ENCODE measurements at places on chromosomes 7 and 10.

GRCh38 chr7:129222064-129222463 is 2.8 kb upstream of the AHCYL2 start:
- peak; percentile 44 for DNase-seq

GRCh38 chr7:2510909-2511768 is 8.4 kb upstream of the LFNG start:
- DNase-seq, result no peak

GRCh38 chr7:143285806-143286521 is 1.2 kb downstream of the TMEM139 start:
- DNase-seq, result no peak

- DNase-seq, result no peak
These were observed 58.2 kb upstream of the PTPRN2 start for GRCh38 chr7:158645842-158646241.

DNA sequence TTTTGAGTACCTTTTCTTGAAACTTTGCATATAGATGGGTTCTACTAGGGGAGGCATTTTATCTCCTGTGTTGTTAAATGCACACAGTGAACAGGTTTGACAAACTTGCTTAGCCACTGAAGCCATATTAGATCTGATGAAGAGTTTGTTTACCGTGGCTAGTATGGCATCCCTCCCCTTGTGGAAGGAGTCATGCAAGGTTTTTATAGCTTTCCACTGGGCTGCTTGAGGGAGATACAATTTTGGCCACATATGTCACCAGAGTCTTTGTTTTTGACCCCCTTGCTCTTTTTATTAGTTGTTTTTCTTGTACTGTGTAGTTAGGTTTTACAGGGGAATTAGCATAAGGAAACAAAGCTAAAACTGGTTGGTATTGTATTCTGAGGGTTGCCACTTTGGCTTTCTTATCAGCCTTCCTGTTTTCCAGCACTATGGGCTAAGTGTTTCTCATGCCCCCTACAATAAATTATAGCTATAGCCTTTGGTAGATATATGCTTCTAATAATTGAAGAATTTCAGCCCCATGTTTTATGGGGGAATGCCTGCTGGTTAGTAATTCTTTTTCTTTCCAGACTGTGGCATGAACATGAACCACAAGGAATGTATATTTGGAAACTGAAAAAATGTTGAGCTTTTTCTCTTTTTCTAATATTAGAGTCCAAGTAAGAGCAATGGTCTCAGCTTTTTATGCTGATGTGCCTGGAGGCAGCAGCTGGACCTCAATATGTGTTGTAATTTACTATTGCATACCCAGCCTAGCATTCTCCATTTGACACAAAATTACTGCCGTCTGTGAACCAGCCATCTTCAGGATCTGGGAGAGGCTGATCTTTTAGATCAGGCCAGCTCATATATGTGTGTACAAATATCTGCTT is 18.4 kb upstream of the STEAP2 start:
- no peak for DNase-seq

DNA sequence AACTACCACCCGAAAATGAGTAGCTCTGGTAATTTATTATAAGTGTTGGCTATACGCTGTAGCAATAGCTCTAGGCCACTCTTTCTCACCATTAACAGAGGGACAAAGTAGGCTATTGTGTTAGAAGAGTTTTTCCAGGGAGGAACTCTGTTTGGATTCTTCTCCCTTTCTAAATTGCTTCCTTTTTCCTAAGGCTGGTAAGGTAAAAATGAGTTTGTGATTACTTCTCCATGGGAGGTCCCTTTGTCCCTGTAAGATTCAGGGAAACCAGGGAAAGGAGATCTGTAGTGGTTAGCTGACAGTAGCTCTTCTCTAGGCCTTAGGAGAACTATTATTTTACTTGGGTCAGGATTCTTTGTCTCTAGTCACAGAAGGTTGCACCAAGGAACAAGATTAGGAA is 23.2 kb upstream of the SEMA3E start:
- DNase-seq, result no peak

- DNase-seq, result peak; percentile 8
These were observed at the start of gene TAC1 for GRCh38 chr7:97731736-97732564. Gene TAC1, plus strand, starts transcription at chr7:97732086. Its CDS starts 527 bp downstream, at chr7:97732613.

DNA sequence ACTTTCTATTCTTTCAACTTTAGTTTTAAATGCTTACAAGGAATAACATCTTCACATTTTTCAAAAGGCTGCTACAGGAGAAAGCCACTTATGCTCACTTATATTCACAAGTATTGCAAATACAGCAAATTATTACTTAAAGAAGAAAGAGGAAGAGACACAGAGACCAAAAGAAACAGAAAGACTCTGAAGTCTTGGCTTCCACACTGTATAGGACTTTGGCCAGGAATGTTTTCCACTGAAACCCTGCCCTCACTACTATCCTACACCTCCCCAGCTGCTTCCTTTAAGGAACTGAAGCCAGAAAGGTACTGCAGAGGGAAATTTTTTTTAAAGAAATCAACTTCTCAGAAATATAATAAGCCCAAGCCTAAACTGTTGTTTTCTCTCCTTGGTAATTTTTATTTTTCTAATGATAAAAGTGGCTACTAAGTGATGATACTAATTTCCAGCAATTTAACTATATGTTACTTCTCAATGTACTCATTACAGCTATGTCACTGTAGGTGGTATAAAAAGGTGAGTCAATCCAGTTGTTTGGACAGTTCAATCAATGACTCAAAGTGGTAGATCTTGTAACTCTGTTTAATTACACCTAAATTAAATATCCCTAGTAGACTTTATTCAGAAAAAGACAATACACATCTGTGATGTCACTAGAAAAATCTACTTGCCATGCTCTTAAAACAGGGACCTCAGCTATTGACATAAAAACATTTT is 231.6 kb downstream of the GRM8 start:
- no peak for DNase-seq

- no peak for DNase-seq
These were observed 50.3 kb upstream of the GSAP start for GRCh38 chr7:77466450-77466849.
